ENCODE measurements at places on chromosomes 16 and 17. TPM values are rescaled to one million over a fixed set of nuclear protein-coding genes. Genes with fewer than 3 reads are reported as not detected.

The CDRT15L2 gene
- total RNA-seq = not detected

The CDH3 gene
- 6.2 TPM for total RNA-seq

The GP1BA gene
- not detected for total RNA-seq

The GUCY2D gene
- total RNA-seq = under 0.01 TPM

The ACSM3 gene
- 2.2 TPM for total RNA-seq

The OVCA2 gene
- 81.6 TPM for total RNA-seq

The HSD11B2 gene
- 2.7 TPM for total RNA-seq

The TOX3 gene
- total RNA-seq = 5.0 TPM

The RGS9 gene
- total RNA-seq = 3.8 TPM

The UBE2O gene
- total RNA-seq = 13.4 TPM

The NGFR gene
- 0.26 TPM for total RNA-seq

The LCAT gene
- total RNA-seq = 12.6 TPM

The CDT1 gene
- 35.5 TPM for total RNA-seq

The ZNF768 gene
- total RNA-seq = 31.4 TPM

The TNFRSF17 gene
- total RNA-seq = not detected

The RASL10B gene
- total RNA-seq = 4.0 TPM

The MT1F gene
- total RNA-seq = 1.3 TPM

The DNAH9 gene
- not detected for total RNA-seq

The ZNF19 gene
- 1.3 TPM for total RNA-seq

The RILP gene
- 12.6 TPM for total RNA-seq

The MAPT gene
- total RNA-seq = 0.56 TPM

The SEC14L5 gene
- total RNA-seq = not detected

The RAC3 gene
- total RNA-seq = 25.0 TPM

The KRTAP3-2 gene
- total RNA-seq = not detected

The HOXB13 gene
- total RNA-seq = not detected

The SLC5A11 gene
- total RNA-seq = not detected

The FAM171A2 gene
- 7.9 TPM for total RNA-seq

The DLG4 gene
- 11.8 TPM for total RNA-seq

Data from epithelial cell of alveolus of lung (primary cell).